ENCODE measurements at places on chromosomes 1 and 21. TPM values are rescaled to one million over a fixed set of nuclear protein-coding genes. Genes with fewer than 3 reads are reported as not detected.

Gene INSRR
- total RNA-seq, result not detected

Gene IFNAR1
- total RNA-seq, result 6.4 TPM

Gene DNAH14
- total RNA-seq, result 7.6 TPM

Gene ACTL8
- 0.30 TPM for total RNA-seq

Gene WNT3A
- not detected for total RNA-seq

Gene AGBL4
- total RNA-seq, result 0.15 TPM

Gene IFI44
- 3.7 TPM for total RNA-seq

Gene RNU11
- not detected for total RNA-seq

Gene FCRLA
- 0.15 TPM for total RNA-seq

Gene TMCO4
- total RNA-seq, result 13.8 TPM

Gene FCGR1A
- total RNA-seq, result not detected

Gene TRIM67
- total RNA-seq, result not detected

Gene KRTAP21-2
- not detected for total RNA-seq

Gene C8B
- not detected for total RNA-seq

All from bronchus fibroblast of lung (primary cell).